ENCODE measurements at places on chromosomes 4 and X.
A peak's percentile ranks its signal among the peaks of the same experiment; 100 is the strongest.

DNA sequence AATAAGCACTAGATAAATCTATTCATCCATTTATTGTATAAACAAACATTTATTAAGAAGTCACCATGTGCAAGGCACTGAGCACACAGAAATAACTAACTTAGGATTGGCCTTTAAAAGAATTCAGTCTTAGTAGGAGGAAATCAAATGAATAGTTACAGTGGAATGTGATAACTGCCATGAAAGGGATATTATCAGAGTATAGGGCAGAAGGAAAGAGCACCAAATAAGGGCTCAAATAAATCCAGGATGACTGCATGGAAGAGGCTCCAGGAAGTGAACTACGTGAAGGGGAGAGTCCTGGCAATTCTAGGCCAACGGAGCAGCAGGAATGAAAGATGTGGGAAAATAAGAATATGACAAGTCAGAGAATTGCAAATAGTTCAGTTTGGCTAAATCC lies 406.0 kb downstream of the INPP4B start:
- DNase-seq, result no peak

- no peak for DNase-seq
Measured at GRCh38 chr4:185189606-185190305, 14.0 kb downstream of the CFAP97 start.

DNA sequence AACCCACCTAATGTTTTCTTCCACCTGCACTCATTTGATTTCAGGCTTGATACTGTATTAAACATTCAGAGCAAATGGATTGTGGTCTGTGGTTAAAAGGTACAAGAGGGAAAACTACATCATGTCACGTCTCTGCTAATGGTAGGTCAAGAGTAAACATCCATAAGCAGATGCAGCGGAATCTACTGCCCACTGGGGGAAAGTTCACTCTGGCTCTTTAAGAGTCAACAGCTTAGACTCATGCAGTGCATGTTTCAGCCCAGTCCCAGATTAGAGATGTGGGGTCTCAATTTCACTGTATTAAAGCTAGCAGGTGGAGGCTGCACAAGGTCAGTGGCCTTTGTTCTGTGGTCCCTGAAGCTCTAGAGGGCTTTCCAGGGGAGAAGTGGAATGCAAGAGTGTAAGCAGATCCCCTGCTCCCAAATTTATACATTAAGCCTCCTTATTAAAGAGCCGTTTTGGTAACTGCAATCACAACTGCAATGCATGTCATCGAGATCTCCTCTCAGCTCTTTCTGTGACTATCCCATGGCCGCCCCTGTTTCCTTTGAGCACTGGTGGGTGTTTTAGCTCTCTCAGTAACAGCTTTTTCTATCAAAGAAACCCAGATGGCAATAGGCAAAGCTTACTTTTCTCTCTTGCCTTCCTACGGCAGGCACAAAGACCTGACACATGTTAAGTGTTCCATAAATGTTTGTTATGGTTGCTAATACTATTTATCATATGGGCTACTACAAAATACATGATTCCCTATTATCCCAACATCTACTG lies 53.4 kb downstream of the LDB2 start:
- no peak for DNase-seq

GRCh38 chr4:131595140-131595539 lies 1554.0 kb upstream of the PCDH10 start:
- DNase-seq, result no peak

GRCh38 chr4:173492315-173492714 lies 37.7 kb downstream of the HAND2 start:
- DNase-seq, result no peak

DNA sequence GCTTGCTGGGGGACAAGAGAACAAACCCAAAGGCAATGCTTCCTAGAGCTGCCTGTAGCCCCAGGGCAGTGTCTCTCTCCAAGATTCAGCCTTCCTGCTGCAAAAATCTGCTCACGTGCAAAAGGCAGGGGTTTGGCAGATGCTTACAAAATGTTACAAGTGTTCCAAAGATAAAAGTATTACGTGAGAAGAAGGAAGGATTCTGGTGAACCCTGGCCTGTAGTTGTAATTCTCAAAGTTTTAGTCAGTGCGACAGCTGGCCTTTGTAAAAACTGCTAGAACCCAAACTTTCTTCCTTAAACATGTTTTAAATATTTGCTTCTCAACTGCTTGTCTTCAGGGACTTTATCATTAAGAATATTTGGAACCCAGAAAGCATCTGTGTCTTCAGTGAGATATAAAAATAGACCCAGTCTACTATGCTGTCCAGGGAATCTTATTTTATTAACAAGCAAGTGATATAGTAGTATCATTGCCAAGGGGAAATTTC lies 232.3 kb downstream of the FRMPD4 start:
- DNase-seq, result peak; percentile 13

DNA sequence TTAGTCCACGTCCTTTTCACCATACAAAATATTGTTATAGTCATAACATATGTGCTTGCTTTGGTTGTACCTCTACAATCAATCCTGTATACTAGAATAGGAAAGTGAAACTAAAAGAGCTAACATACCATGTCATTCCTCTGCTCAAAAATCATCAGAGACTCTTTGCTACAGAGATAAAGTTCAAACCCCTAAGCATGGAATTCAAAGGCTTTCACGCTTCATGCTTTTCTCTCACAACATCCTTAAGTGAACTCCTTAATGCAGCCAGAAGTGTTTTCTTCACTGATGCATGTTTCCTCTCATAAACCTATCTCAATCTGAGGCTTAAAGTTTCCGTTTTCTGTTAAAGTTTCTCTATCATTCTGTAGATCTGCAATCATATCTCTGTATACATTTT lies 744.6 kb upstream of the IGFBP7 start:
- no peak for DNase-seq

DNA sequence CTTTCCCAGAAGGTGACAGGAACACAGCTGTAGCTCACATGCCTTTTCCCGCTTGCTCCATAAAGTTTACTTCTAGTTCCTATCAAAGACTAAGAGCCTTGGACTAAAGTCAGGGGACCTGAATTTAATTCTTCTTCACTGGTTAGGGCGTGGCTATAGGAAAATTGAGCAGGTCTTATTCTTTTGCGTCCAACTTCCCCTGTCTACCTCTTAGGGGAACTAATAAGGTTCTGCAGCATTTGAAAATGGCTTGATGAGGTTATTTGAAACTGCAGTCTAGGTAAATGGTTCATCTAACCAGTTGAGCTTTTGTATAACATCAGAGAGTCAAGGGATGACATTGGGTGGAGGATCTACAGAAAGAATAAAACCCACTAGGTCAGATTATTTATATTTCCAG lies 2.6 kb downstream of the ARHGAP10 start:
- DNase-seq, result no peak

GRCh38 chr4:83772685-83773084 lies 236.8 kb downstream of the GPAT3 start:
- no peak for DNase-seq

- DNase-seq, result no peak
Measured at GRCh38 chr4:26175006-26175786, 145.6 kb upstream of the RBPJ start.

DNA sequence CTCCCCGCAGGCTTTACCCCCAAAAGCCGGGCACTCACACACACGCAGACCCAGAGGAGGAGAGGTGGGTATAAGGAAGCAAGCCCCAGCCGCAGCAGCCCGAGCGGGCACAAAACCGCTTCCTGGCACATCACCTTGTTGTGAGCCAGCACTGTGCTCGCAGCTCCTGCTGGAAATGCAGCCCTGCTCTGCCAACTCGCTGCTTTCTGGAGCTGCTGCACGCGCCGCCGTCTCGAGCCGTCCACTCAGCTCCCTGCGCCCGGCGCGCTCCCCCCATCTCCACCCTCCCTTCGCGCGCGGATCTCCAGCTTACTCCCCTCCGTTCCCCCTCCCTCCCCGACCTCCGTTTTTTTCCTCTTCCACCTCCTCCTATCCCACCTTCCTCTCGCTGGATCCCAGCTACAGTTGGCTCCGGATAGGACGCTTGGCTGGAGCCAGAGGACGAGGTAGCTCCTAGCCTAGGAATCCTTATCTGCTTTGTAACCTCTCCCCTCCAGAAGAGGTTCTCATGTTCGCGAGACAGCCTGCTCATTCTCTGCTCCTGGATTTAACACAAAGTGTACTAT lies at the start of gene SPOCK3:
SPOCK3 (minus strand) TSS at position 179 of the 566 bp plus-strand sequence.
- peak; percentile 49 for DNase-seq

DNA sequence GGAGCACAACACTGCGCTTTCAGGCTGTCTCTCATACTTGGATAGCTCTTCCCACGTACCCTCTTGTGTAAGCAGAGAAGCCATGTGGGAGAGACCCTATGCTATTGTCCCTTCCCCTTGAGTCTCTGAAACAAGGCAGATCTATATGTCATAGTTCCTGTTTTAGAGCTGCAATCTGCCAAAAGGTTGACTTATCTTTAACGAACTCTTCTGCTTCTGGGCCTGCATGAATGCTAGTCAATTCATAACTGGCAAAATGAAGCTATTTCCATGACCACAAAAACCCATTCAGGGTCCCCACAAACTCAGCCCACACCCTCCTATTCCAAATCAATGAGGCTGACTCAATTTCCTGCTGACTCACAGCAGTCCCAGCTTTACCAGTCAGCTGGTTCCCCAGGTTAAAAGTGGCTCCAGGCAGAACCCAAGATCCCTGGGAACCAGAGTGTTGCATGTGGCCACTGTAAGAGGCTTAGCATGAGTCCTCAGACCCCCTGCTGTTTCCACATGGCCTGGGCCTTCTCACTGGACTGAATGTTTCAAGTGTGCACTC lies 25.3 kb upstream of the SOD3 start:
- no peak for DNase-seq

GRCh38 chr4:151652841-151653547 lies 107.8 kb downstream of the GATB start:
- DNase-seq, result no peak

DNA sequence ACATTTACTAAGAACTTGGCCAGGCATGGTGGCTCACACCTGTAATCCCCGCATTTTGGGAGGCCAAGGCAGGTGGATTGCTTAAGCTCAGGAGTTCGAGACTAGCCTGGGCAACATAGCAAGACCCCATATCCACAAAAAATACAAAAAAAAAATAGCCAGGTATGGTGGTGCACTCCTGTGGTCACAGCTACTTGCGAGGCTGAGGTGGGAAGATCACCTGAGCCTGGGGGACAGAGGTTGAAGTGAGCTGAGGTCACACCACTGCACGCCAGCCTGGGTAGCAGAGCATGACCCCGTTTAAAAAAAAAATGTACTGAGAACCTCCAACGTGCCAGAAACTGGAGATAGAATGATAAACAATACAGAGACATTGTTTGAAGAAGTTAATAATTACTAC lies 8.0 kb downstream of the OPRPN start:
- DNase-seq, result no peak

GRCh38 chrX:76428243-76429130 lies 977 bp downstream of the MAGEE1 start:
- no peak for DNase-seq

DNA sequence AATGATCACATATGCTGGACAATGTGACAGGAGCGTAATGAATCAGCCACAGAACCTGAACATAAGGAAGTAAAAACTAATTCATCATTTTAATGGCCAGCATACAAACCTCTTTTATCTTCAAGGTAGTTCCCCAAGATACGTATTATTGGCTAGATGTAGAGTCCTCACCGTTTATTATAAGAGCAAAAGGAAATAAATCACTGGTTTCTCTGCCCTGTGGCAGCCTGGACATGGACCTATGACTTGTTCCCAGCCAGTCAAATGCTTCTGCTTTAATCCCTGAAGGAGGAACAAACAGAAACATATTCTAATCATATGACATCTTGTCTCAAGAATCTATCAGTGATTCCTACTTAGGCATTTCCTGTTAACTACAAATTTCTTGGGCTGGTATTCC lies 86.8 kb upstream of the FAM241A start:
- no peak for DNase-seq

GRCh38 chr4:5965225-5965624 lies 53.0 kb downstream of the C4orf50 start:
- no peak for DNase-seq

DNA sequence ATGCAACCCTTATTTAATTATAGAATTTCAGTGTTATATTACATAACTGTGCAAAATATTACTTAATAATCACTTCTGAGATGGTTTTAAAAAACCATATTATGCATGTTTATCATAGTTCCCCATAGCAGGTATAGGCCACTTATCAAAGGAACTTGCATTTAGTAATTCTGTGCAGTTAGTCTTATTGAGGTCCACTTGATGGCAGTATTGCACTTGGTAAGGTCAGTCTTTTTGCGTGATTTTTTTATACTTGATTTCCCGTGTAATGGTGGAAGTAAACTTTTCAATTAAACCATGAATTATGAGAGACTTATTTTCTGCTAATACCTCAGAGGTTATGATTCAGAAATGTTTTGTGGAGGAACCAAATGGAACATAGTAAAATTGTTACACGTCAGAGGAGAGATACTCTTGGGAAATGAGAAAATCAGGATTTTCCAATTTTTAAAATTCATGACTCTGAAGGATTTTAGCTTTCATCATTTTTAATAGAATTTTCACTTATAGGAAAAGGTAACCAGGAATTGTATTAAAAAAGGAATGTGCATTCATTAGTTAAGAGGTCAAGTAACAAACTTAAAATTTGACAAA lies 230.0 kb downstream of the CCSER1 start:
- DNase-seq, result peak; percentile 19

- DNase-seq, result no peak
Measured at GRCh38 chr4:45692131-45692735, 431.6 kb downstream of the GABRG1 start.

DNA sequence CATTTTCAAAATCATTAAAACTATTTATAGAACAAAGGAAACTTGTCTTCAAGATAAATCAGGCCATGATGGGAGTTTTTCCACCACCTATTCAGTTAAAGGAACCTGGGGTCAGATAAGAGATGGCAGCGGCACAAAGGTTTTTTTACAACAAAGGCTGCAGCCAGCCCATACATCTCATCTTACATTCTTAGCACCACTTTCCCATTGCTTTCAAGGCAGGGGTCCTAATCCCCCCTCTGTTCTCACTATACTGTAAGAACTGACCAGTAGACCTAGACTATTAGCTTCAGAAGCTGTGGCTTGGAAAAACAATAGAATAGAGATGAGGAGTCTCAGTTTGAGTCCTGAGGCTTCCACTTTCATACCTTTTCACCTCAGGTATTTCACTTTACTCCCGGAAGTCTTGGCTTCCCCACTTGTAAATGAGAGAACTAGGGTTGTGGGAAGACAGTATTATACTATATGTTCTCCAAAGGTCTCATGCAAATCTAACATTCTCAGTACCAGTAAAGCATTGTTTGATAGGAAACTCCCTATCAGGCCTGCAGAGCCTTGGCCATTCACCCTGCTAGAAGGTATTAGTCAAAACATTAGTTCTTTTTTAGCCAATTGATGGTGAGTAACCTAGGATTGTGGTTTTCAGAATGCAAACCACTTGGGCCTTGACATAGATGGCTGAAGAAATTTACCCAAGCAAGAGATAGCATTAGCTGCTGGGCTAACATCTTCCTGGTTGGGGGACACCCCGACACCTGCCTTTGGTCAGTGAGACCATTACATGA lies 182.9 kb upstream of the PBDC1 start:
- no peak for DNase-seq

- DNase-seq, result no peak
Measured at GRCh38 chr4:12411072-12411471, 982.4 kb upstream of the HS3ST1 start.

GRCh38 chr4:52837716-52838558 lies 24.2 kb upstream of the RASL11B start:
- no peak for DNase-seq
